ENCODE measurements at places on chromosomes 12 and 14.

- DNase-seq: no peak
Observed at GRCh38 chr14:92489394-92490238, 24.0 kb upstream of the RIN3 start.

GRCh38 chr14:24964591-24964990, 85.4 kb downstream of the STXBP6 start:
- no peak for DNase-seq

DNA sequence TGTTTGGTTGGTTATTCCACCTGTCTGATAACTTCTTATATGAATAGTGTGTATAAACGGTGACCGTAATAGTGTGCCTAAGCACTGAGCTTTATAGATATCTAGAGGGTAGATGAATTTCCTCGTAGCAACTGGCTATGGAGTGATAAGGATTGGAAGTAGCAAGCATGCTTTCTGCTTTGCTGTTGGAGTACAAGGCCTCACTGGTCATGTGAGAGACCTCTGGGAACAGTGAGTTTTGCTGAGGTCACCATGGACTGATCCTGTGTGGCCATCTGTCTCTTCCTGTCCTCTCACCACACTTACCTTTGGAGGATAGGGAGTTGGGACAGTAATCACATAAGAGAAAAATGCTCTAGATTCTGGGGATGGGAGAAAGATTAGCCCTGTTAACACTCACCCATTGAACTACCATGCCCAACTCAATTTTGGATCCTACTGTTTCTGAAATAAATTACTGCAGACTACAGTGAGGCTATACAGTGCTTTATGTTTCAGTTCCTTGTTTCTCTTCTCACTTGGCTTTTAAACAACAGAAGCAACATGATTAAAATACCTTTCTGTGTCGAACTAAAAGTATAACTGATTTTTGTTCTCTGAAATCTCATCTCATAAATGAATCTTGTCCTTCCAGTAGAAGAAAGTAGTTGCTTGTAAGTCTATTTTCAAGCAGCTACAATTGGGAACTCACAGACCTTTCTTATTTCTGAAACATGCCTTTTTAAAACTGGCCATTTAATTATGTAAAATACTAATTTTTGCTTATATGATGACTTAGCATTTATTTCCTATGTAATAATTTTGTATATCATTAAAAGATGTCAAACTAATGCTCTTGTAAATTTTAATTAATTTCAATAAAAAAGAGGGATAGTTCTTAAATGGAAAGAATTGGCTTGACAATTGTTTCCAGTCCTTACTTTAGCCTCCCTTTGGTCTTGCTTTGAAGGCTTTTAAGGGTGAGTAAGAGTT, 8.3 kb downstream of the TMX1 start:
- DNase-seq: no peak

DNA sequence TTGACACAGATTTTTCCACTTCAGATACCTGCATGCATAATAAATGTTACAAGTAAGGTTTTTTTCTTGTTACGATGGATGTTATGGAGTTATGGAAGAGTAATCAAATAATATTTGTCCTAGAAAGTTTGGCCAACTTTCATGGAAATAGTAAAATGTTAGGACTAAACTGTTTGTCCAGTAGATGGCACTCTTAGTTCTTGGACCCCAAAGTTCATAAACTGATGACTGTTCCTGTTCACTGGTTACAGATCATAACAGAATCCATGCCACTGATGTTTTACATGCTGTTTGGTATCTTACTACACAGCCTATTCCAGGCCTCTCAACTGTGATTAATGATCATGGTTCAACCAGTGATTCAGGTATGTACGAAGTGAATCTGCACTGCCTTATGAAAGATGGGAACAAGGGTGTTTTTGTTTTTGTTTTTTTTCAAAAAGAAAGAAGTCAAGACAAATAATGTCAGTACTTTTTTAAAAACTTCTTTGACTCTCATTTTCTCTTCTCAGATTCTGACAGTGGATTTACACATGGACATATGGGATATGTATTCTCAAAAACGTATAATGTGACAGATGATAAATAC, 48.8 kb upstream of the SLCO1C1 start:
- peak; percentile 20 for DNase-seq

GRCh38 chr12:115998119-115998633, 279.3 kb downstream of the MED13L start:
- DNase-seq: no peak

GRCh38 chr14:102699416-102700110, 77.7 kb upstream of the TRAF3 start:
- DNase-seq: no peak

All from glomerular endothelial cell (primary cell).